ENCODE measurements at places on chromosomes 16 and 17.

DNA sequence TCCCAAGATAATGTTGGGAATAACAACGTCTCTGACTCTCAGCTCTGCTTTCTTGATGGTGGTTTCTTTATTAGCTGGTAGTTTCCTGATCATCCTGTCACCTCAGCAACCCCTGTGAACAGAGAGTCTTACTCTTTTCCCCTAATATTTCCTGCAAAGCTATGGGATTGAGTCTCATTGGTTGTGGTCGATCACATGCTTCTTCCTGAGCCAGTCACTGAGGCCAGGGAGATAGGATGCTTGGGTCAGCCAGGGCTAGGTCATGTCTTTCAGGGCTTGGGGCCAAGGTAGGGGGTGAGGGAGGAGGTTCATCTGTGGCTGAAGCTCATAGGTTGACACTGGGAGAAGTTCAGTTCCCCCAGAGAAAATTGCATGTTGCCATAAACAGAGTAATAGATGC lies 114.3 kb downstream of the ABCC1 start:
- DNase-seq, result no peak

- DNase-seq, result no peak
These were observed 542 bp downstream of the GUCY2D start for GRCh38 chr17:8002721-8003593.

DNA sequence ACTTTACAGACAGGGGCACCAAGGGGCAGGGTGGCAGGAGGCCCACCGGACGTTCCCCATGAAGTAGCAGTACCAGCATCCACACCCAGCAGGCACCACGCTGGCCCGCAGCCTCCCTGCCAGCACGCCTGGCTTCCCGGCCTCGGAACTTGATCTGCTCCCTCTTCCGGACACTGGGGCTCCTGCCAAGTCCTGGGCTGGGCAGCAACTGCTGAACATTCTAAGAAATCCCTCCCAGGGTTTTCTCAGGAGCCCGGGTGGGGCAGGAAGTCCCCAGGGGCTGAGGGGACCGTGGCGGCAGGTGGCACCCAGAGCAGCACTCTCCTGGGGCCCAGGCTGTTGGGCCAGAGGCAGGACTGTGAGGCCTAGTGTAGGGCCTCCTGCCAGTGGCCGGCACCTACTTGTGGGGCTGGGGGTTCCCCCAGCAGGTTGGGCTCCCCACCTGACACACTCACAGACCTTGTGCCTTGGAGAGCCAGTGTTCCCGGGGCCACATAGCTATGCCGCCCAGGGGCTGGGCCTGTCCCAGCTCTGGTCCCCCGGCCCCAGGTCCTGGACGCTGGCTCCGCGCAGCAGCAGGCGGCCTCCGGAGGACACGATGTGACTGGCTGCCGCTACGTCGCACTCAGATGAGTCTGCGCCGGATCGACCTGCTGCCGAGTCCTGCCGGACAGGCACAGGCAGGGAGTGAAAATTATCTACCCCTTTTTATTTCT lies 86.2 kb upstream of the CBX4 start:
- DNase-seq, result no peak

- DNase-seq, result no peak
These were observed 1.4 kb upstream of the VAMP2 start for GRCh38 chr17:8163978-8164814.

DNA sequence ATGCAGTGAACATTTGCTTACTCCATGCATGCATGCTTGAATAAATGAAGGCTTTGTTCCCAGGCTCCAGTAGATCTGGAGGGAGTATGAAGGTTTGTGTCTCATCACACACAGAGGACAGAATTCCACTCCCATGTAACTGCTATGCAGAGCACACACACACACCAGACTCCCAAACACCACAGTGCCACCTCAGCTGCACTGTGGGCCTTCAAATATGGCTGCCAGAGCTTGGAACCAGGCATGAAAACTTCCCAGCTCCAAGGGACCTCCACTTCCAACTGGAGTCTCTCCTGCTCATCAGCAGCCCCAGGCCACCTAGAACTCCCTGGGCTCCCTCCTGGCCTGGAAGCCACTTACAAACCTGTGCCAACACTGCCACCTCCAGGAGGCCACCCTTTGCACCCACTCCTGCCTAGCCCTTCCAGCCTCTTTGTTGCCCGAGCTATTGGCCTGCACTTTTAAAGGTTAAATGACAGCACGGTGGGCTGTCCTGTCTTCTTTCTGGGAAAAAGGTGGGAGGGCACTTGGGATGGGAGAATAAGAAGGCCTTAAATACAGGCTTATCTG lies 151.2 kb downstream of the ZNF423 start:
- no peak for DNase-seq

- no peak for DNase-seq
These were observed 252.0 kb downstream of the UTP18 start for GRCh38 chr17:51512220-51512907.

- DNase-seq, result no peak
These were observed 111.7 kb downstream of the TANGO6 start for GRCh38 chr16:68954911-68955635.

- no peak for DNase-seq
These were observed 10.9 kb upstream of the HEXD start for GRCh38 chr17:82407255-82407654.

Data from stimulated activated CD4-positive, alpha-beta T cell treated with anti-CD3 and anti-CD28 coated beads, TNF-alpha, amount 100 ng/mL, for 4 hours (primary cell).